ENCODE measurements at places on chromosomes 11 and 22.

GRCh38 chr11:128727320-128727719 is 33.4 kb downstream of the FLI1 start:
- no peak for DNase-seq

- DNase-seq = no peak
Observed at GRCh38 chr11:102268985-102269470, 48.3 kb upstream of the BIRC3 start.

DNA sequence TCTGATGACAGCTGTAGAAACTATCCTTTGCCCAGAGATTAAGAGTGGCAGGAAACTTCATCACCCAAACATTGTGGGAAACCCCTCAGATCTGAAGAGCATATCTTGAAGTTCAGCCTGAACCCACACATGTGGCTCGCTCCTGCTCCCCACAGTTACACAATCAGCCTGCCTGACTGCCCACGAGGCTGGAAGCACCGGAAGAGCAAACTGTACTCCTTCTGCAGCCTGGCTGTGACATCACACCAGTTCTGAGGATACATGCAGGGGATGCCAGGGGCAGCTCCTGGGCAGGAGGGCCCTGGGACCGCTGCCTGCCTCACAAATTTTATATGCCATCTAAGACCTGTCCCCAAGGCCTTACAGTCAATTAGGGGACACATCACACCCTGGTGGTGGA is 444.4 kb downstream of the BUD13 start:
- DNase-seq = no peak

- no peak for DNase-seq
Observed at GRCh38 chr11:60916669-60917206, 2.8 kb downstream of the TMEM109 start.

GRCh38 chr11:57224128-57224527 is 12.9 kb downstream of the APLNR start:
- no peak for DNase-seq

GRCh38 chr11:64004590-64004984 is 18.3 kb downstream of the OTUB1 start:
- DNase-seq = no peak

- no peak for DNase-seq
Observed at GRCh38 chr11:27234043-27234668, 128.9 kb downstream of the CCDC34 start.
